T47D (cell line): ENCODE measurements at places on chromosomes 11 and 22.

DNA sequence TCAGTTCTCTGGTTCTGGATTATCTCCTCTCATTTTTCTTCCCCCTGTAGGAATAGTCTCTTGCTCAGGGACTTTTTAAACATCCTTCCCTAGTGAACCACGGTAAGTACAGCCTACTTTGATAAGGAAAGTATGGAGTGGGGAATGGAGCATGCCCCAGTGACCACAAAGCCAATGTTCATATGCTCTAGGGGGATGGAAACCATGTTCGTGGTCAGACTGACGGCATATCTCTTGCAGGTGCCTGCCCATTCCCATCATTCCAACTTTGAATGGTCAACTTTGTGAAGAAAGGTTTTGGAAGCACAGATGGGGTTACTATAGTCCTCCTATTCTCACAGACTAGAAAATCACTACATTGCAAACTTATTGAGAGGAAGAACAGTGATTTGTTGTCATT, 332.5 kb upstream of the NCAM1 start:
- no peak for DNase-seq

GRCh38 chr22:39471381-39472141, 14.7 kb downstream of the MGAT3 start:
- DNase-seq: no peak

DNA sequence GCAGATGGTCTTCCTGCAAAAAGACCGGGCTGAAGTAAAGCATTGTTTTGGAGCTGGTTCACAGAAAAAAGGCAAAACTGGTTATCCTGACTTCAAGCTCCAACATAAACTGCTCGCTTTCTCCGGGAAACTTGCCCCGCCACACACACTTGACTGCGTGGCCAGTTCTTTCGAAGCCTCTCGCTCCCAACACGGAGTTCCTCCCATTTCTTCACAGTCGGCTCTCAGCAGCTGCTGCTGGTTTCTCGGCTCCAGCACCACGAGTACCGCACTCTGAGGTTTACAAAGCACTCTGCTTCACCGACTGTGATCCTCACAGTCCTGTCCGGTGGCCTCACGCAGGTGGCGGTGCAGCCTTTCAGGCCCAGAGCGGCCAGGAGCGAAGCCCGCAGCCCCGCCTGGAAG, 264 bp downstream of the CHEK1 start:
- no peak for DNase-seq

DNA sequence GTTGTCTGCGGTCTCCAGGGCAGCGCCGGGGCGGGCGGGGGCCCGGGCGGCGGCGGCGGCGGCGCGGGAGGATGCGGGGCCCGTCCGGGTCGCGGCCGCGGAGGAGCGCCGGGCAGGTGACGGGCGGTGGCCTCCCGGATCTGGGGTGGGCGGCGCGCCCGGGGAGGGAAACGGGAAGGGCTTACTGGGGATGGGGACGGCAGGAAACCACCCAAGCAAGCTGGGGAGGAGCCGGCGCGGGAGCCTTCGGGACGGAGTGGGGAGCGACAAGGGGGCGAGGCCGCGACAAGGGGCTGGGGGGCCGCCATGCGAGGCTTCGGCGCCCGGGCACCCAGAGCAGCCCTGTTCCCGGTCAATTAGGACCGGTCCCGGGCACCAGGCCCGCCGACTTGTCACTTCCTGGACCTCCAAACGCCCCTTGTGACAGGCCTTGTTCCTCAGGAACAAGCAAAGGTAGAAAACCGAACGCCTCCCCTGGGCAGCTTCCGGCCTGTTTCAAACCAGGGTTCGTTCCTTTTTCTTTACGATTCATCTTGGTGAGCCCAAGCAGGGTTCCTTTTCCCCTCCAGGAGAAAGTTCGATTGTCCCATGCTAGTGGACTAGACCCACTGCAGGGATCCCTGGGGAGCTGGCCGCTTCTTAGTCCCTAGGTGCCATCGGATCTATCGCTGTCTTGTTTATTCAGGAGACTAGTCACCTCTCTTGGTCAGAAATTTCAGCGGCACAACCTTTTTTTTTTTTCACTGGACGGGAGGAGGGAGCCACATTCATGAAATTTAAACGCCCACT, 492 bp downstream of the JHY start:
- DNase-seq: peak; percentile 56

GRCh38 chr11:128717516-128717915, 23.6 kb downstream of the FLI1 start:
- no peak for DNase-seq

- DNase-seq: no peak
Measured at GRCh38 chr11:31236143-31236542, 133.4 kb downstream of the DCDC1 start.

DNA sequence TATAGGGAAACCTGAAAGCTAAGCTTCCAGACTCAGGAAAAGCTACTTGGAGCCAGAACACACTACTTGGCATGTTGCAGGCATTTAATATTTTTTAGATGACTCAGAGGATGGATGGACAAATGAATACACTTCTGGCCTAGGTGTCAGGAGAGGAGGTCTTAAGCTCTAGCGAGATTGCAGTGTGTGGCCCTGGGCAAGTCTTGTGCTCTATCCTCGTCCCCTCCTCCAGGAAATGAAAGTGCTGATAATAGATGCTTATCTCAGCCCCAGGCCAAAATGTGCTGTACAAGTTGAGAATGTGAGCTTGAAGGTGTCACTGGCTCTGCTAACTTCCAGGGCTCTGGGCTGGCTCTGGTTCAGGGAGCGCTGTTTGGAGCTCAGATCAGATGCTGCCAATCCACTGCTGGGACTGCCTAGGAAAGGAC, 136.3 kb downstream of the PKNOX2 start:
- DNase-seq: peak; percentile 63

- DNase-seq: no peak
Measured at GRCh38 chr11:119496469-119496868, 73.5 kb upstream of the THY1 start.

DNA sequence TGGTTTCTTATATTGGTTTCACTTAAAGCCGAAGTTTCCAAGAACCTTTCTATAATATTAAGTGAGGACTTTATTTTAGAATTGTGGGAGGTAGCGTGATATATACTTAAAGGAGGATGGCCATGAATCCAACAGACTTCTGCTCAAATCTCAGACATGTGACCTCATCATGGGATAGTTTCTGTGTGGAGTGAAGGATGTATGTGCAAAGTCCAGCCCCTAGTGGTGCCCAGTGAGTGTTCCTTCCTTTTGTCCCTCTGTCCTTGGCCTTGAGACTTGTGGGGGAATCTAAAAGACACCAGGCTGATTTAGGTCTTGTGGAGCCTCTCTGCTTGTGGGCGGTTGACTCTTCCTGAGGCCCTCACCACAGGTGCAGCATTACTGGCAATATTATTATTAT, 43.7 kb downstream of the BARX2 start:
- no peak for DNase-seq

DNA sequence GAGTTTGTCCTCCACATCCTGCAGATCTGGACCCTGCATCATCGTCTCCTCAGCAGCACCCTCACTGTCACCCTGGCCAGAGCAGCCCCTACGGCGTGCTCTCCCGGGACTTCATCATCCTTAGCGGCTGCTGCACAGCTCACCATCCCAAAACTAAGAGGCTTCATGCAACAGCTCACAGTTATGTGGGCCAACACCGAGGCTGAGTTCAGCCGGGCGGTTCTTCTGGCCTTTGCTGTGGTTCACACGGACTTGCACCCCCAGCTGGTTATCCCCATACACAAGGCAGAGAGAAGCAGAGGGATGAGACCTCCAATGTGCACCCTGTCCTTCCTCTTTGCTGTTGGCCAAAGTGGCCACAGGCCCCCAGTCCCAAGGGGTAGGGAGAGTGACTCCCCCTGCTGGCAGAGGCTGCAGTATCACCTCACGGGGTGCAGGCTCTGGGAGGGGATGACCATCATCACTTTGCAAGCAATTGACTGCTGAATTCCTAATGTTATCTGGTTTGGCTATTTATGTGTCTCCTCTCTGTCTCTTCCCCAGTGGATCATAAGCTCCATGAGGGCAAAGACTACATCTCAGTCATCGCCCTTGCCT, 276.8 kb downstream of the BRD1 start:
- peak; percentile 1 for DNase-seq

DNA sequence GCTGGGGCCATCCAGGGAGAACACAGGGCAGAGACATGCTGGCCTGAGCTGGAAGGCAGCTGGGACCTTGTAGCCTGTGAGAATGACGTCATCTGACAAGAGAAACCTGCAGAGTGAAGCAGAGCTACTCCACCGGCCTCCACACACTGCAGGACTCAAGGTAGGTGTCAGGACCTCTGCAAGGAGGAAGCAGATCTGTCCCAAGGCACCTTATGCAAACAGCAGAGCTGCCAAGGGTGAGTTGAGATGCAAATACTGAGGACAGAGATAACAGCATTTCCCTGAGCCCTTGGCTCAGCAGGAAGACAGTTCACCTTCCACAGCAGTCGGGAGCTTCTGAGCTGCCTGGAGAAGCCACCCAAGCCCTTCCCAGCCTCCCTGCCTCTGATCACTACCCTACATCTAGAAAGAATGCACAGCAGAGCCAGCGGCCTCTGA, 51.9 kb upstream of the IGSF9B start:
- peak; percentile 68 for DNase-seq

DNA sequence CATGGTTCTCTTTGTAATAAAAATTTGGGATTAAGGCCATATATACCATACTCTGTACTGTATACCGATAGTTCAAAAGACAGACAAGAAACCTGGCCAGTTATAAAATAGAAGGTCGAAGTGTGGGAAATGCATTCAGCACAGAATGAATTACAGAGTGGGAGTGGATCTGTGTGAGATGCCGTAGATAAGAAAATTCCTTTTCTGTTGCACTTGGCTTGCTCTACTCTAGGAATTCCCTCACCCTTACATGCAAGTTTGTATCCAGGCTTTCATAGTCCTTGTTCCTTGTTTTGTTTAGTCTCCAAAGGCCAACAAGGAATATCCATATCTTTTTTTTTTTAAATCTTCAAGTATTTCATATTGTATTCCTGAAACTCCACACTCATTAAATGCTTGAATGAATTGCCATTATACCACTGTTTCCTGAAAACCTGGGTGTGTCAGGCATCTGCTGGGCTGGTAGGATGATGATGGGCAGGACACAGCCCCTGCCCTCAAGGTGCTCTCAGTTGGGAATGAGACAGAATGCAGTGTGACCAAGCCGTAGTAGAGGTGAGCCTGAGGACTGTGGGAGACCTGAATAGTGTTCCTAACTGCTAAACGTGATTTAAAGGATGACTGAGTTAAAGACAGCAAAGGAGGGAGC, 53.5 kb downstream of the TEAD1 start:
- DNase-seq: peak; percentile 69

- DNase-seq: no peak
Measured at GRCh38 chr11:13984616-13985450, 22.3 kb downstream of the SPON1 start.

GRCh38 chr22:28249402-28249801, 330.3 kb upstream of the PITPNB start:
- no peak for DNase-seq

DNA sequence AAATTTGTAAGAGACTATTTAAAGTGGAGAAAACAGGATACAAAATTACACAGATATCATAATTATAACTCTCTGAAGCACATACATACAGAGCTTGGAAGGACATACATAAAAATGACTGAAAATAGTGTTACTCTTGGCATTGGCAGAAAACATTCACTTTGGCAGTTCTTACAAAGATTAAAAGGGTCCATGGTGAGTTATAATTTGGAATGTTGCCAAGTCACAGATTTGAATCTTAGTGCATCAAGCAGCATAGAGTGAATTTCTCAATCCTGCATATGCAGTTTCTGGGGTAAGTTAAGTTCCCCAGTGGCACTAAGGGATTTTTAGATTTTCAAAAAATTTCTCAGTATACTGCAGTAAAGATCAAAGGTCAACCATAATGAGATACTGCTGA, 115.9 kb downstream of the CCDC81 start:
- DNase-seq: no peak

GRCh38 chr11:134639586-134640330, 227.7 kb upstream of the B3GAT1 start:
- peak; percentile 69 for DNase-seq

GRCh38 chr11:7896009-7896785, 34.9 kb downstream of the OR10A6 start:
- no peak for DNase-seq

DNA sequence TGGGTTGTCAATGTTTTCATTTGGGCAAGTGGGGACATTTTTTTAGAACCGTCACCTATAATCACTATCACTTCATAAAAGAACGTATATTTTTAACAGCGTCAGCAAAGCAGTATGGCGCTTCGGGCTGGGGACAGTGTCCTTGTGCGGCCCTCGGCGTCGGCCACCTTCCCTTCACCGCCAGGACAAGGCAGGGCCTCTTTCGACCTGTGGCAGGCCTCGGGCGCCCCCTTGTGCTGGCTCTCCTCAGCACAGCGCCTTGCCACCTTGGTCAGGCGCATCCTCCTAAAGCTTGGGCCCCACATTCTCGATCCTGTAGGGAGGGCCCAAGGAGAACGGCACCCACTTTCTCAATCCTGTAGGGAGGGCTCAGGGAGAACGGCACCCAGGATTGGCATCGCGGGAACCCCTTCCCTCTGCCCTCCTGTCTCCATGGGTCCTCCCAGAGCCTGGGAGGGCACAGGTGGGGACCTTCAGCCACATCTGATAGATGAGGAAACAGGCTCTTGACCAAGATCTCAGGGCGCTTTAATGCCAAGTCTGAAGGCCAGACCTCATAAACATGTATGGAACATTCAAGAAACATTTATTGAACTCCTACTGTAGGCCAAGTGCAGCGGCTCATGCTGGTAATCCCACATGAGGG, 11.5 kb upstream of the FADD start:
- peak; percentile 87 for DNase-seq

DNA sequence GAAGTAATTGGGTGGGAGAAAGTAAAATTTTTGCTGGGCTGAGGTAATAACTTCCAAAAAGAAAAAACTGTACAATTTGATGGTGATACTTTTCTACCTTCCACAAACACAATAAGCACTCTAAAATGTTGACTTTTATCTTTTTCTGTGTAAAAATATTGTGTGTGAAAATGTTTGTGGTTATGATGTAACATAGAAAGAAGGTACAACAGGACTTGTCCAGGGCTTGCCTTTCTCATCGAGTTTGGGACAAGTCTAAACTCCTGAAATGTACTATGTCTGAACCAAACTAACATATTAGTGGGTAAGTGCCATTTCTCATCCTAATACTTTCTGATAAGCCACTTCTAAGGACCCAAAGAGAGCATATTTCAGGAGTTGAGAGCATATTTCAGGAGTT, 174.2 kb upstream of the PDGFD start:
- no peak for DNase-seq

DNA sequence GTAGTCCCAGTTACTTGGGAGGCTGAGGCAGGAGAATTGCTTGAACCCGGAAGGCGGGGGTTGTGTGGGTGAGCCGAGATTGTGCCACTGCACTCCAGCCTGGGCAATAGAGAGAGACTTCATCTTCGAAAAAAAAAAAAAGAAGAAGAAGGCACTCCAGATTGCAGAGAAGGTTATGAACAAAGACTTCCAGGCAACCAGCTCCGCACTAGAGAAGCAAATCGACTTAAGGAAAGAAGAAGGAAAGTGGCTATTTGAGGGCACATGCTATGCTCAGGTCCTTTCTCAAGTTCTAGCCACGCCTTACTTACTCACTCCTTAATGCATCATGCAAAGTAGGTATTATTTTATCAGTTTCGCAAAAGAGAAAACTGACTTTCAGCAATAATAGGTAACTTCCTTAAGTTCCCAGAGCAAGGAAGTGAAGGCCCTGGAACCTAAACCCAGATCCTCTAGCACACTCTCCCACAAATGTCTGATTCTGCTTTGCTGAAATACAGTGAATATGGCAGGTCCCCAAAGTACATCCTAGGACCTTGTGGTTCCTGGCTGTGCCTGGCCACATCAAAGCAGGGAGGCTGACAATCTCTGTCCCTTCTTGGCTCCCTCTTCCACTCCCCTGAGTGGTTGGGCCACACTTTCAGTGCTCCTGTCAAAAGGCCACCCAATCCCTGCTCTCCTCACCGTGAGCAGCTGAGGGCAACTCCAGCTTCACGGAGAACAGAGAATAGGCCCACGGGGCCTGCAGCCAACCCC, 14.2 kb downstream of the CD3E start:
- no peak for DNase-seq
